Activated CD8-positive, alpha-beta memory T cell treated with anti-CD3 and anti-CD28 coated beads for 1 hour (primary cell): ENCODE measurements at places on chromosomes 4 and X.

DNA sequence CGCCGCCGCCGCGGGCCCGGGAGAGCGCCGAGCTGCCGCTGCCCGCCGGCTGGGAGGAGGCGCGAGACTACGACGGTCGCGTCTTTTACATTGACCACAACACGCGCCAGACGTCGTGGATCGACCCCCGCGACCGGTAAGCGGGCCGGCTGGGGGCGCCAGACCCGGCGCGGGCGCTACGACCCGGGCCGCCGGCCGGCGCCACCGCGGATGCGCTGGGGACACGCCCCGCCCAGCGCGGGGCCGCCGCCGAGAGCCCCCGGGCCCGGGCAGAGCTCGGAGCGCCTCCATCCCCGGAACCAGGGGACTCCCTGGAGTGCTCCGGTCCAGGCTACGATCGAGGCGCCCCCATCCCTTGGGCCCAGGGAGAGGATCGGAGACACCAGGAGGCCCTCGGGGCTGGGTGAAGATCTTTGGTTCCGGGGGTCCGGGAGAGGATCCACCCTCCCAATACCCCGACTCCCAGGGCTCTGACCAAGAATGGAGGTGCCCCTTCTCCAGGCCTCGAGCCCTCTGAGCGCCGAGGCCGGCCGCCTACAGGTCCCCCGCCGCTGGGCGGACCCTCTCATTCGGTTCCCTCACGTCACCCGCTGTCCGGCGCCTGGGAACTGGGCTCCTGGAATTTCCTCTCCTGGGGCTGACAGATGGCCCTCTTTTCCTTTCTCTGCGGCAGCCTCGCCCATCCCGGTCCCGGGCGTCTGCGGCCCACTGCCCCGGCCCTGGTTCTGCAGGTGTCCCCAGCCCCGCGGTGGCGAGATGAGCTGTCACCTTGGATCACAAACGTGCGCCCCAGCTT is 48.8 kb downstream of the CLDN34 start:
- DNase-seq: no peak

DNA sequence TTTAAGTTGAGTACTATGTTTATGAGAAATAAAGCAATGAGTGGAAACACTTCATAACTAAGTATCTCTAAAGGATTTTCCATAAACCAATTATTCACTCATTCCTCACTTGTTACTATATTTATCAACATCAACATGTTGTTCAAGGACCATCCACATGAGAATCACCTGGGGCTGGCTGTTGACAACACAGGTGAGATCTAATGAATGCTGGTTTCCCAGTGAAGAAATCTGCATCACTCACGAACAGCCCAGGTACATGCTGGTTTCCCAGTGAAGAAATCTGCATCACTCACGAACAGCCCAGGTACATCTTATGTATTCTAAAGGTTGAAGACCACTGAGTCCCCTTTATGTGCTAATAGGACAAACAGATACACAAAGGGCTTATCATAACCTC is 32.5 kb downstream of the TSPAN5 start:
- no peak for DNase-seq

GRCh38 chr4:13322681-13323101 is 161.4 kb downstream of the RAB28 start:
- DNase-seq: no peak

DNA sequence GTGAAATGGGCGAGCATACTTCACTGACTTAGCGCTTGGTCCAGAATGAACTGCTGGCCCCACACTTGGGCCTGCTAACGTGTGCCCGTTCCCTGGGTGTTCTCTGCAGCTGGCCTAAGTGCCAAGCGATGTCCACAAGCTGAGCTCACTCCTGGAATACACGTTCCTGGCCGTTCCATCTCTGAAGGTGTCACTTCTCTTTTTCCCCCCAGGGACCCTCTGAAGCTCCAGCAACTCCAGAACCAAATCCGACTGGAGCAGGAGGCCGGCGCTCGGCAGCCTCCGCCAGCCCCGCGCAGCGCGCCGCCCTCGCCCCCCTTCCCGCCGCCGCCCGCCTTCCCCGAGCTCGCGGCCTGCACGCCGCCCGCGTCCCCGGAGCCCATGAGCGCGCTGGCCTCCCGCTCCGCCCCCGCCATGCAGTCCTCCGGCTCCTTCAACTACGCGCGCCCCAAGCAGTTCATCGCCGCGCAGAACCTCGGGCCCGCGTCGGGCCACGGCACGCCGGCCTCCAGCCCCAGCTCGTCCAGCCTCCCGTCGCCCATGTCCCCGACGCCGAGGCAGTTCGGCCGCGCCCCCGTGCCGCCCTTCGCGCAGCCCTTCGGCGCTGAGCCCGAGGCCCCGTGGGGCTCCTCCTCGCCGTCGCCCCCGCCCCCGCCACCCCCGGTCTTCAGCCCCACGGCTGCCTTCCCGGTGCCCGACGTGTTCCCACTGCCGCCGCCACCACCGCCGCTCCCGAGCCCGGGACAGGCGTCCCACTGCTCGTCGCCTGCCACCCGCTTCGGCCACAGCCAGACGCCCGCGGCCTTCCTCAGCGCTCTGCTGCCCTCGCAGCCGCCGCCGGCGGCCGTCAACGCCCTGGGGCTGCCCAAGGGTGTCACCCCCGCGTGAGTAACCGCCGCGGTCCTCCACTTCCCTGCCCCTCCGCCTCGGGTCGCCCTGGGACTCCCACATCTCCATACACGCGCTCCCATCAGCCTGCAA is 132.3 kb downstream of the CBR4 start:
- DNase-seq: peak; percentile 1

DNA sequence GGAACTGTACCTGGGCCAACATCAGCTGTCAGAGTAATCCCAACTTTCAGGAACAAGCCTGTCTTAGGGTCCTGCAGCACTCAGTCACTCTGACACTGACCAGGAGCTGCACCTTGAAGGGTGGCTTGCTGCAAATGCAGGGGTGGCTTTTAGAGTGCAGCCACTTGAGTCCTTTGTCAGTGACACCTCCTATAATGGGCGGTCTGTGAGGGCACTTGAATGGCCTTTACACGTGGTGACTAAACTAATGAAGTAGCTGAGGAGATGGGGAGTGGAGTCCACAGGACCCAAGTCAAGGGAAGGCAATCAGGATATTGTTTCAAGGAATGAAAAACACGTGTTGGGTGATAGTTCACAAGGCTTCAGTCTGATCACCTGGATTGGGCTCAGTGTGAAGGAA is 11.1 kb upstream of the LNX1 start:
- no peak for DNase-seq

DNA sequence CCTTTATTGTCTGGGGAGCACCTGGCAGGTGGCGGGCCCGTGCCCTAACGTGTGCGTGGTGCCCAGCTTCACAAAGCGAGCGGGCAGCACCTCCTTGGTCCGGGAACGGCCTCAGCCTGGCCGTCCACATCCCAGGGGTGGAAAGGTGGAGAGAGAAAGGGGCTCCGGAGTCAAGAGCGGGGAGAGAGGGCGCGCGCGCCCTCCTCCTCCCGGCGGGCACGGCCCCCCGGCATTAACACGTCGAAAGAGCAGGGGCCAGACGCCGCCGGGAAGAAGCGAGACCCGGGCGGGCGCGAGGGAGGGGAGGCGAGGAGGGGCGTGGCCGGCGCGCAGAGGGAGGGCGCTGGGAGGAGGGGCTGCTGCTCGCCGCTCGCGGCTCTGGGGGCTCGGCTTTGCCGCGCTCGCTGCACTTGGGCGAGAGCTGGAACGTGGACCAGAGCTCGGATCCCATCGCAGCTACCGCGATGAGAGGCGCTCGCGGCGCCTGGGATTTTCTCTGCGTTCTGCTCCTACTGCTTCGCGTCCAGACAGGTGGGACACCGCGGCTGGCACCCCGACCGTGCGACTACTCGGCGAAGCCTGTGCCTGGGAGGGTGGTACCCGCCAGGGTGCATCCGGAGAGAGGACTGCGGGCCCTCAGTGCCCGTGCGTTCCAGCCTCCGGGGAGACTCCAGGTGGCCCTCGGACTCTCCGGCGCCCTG is at the start of gene KIT:
KIT (plus strand) TSS at position 407 of the 701 bp plus-strand sequence; CDS start at position 465, 58 bp downstream.
- no peak for DNase-seq

- DNase-seq: no peak
Measured at GRCh38 chr4:173522160-173522950, 7.7 kb downstream of the HAND2 start.

GRCh38 chr4:184745831-184746795 is 12.2 kb upstream of the CENPU start:
- peak; percentile 37 for DNase-seq

DNA sequence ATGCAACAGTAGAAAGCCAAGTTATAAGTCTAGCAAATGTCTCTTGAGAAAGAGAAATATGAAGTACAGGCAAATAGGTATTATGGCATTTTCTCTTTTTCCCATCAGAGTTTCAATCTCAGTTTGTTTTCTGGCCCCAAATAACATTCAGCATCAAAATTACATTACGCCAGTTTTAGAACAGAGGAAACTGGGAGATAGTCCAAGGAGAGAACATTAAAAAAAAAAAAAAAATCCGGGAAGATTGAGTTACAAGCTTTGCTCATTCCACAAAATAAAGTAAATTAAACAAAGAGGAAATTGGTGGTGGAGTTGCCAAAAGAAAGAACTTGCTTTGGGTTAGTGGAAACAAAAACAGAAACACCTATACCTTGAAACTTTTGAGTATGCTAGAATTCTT is 50.4 kb upstream of the IL13RA2 start:
- DNase-seq: no peak

GRCh38 chr4:37732526-37733186 is 46.5 kb upstream of the RELL1 start:
- no peak for DNase-seq

GRCh38 chr4:58515226-58515625 is 1405.0 kb upstream of the IGFBP7 start:
- DNase-seq: no peak

GRCh38 chr4:109207061-109207460 is 95.4 kb downstream of the COL25A1 start:
- DNase-seq: no peak

GRCh38 chr4:32087211-32087610 is 1367.0 kb downstream of the PCDH7 start:
- DNase-seq: no peak

- no peak for DNase-seq
Measured at GRCh38 chr4:108367751-108368150, 199.0 kb upstream of the LEF1 start.

DNA sequence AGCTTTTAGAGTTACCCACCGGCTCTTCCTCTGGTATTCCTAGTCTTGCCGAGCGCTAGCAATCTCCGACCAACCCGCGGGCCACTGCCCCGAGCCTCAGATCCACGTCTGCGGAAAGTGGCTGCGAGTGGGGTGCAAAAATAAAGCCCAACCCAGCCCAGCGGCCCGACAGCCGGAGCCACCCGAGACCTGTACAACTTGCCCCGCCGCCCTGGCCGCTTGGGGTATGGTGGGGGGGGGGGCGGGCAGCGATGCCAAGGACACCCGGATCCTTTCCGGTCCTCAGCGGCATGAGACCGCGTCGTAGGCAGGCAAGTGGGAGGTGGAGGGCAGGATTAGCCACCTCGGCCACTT is 1.6 kb downstream of the SLITRK4 start:
- DNase-seq: no peak

GRCh38 chr4:81685104-81685503 is 213.4 kb upstream of the RASGEF1B start:
- no peak for DNase-seq

DNA sequence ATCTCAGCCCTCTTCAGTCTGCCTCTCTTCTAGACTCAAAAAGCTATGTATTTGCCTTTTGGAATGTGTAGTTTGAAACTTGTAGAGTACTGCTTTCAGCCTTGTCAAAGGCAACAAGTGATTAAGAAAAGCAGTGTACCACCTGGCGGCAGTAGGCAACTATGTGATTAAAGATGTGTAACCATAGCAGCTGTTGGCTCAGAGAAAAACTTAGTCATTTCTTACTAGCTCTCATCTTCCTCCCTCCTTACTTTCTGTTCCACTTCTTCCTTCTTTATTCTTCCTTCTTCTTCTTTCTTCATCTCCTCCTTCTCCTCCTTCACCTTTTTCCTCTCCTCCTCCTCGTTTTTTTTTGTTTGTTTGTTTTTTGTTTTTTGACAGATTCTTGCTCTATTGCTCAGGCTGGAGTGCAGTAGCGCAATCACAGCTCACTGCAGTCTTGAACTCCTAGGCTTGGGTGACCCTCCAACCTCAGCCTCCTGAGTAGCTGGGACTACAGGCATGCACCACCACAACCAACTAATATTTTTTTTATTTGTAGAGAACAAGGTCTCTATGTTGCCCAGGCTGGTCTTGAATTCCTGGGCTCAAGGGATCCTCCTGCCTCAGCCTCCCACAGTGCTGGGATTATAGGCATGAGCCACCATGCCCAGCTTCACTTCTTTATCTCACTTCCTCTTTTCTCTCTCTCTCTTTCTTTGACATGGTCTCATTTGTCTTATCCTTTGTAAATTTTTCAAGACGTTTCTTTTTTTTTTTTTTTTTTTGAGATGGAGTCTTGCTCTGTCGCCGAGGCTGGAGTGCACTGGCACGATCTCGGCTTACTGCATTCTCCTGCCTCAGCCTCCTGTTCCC is 32.6 kb downstream of the ABHD18 start:
- no peak for DNase-seq

GRCh38 chr4:141248029-141248428 is 27.3 kb downstream of the ZNF330 start:
- no peak for DNase-seq

- DNase-seq: no peak
Measured at GRCh38 chr4:187157380-187157958, 433.8 kb upstream of the FAT1 start.

- DNase-seq: no peak
Measured at GRCh38 chrX:147739196-147739595, 172.5 kb upstream of the FMR1 start.

DNA sequence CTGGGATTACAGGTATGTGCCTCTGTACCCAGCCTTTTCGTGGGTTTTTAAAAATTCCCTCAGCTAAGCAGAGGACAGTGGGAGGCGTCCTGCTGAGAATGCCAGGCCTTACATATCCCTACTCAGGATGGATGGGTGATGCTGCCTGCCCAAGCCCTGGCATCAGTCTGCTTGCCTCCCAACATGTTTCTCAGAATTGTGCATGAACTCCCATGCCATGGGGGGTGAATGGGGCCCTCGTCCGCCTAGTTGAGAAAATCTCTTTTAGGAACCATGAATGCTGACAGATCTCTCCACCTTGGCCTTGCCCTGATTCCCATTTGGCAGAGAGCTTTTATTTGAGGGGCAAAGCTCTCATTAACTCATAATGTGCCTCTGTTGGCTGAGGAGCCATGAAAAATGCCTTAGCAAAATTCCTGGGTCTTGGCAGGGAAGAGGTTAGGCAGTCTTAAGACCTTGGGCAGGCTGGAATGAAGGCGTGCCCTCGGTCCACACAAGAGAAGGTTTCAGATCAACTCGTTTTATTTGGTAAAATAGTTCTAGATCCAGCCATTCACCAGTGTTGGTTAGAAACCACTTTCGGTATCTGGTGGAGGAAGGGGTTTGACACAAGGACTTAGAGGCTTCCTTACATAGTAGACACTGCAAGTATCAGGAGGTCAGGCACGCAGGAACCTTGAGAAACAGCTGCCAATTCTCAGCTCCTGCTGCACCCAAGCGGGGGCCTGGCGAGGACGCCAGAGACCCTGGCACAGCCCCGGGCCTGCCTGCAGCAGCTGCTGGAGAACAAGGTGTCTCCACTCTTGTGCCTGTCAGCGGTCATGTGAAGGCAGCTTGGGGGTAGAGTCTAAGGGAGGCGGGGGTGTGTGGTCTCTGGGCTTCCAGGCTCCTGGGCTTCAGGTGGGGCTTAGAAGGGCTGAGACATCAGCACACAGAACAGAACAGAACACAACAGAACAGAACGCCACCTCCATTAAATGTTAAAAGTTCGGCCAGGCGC is 192.8 kb upstream of the PSAPL1 start:
- no peak for DNase-seq
